NCI-H2171 (cell line): ENCODE measurements at places on chromosomes 5 and 9.

DNA sequence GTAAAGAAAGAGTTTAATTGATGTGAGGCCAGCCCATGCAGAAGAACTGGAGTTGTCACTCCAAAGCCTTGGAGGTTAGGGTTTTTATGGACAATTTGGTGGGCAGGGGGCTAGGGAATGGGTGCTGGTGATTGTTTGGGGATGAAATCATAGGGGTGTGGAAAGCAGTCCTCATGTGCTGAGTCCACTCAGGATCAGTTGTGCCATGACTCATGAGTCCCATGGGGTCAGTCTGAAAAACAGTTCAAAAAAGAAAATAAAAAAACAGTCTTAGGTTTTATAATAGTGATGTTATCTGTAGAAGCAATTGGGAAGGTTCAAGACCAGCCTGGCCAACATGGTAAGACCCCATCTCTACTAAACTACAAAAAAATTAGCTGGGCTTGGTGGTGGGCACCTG, 162.3 kb downstream of the KDM4C start:
- DNase-seq: no peak

DNA sequence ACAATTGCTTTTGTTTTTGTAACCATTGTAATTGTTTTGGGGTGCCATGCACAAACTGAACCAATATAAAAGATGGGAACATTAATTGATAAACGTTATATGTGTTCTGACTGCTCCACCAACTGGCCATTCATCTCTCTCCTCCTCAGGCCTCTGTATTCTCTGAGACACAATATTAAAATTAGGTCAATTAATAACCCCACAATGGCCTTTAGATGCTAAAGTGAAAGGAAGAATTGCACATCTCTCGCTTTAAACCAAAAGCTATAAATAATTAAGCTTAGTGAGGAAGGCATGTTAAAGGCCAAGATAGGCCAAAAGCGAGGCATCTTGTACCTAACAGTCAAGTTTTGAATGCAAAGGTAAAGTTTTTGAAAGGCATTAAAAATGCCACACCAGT, 448.4 kb upstream of the ITGA1 start:
- no peak for DNase-seq

DNA sequence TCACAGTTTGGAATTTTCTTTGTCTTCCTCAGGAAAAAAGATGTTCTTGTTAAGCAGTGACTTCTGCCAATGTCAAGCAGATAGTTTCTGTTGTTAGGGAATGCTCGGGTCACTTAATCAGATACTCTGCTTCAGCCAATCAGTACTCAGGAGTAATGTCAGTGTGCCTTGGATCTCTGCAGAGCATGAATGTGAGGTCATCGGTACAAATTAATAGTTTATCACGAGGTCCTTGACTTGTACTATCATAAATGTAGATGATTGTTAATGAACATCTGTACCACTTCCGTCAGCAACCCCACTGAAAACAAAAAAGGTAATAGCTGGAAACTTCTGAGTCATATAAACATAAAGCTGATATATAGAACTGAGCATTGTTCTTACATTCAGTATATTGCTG, 73.6 kb downstream of the FBXL7 start:
- no peak for DNase-seq

DNA sequence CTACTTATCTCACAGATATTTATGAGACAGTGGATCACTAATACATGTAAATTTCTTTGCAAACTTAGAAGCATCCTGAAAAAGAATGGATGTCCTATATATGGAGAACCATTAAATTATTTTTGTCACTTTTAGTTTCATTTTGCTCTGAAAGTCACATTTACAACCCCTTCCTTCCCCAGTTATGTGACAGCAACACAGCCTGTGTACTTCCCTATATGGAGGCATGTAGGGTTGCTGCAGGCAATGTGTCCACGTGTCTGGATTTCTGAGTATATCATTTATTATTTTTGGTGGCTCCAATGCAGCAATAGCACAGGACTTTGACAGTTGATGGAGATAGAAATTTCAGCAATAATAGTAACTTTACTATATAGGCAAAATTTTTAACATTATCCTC, 156.4 kb downstream of the ST8SIA4 start:
- DNase-seq: no peak

- DNase-seq: no peak
These were observed 69.0 kb downstream of the UGCG start for GRCh38 chr9:111965566-111966019.

DNA sequence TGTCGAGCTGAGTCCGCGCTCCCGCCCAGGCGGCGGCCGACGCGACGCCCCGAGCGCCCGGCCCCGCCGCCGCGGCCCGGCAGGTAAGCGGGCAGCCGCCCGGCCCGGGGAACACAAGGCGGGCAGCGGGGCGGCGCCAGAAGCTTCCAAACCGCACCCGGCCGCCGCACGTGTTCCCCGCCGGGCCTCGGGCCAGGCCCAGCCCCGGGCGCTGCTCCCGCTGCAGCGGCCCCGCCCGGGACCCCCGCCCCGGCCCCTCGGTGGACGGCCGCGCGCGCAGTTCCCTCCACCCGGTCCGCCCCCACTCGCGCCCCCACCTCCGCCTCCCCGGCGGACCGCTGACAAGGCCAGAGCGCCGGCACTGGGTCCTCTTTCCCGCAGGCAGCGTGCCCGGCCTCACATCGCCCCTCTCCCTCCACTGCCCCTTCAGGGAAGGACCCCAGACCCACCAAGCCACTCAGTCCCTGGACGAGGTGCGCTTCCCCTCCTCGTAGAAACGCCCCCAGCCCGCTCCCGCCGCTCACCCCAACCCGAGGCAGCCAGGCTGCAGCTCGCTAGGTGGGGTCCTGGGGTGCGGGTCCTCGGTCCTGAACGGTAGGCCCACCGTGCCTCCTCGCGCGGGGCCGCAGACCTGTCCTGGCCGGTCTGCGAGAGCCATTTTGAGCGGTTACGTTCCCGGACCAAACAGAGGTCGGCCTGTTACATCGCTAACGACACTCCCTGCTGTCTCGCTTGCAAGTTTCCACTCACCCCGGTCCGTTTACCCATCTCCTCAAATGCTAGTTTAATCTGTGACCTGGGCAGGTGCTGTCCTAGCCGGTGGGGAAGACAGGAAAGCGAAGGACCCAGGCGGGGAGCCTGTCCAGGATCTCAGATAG, 475 bp downstream of the WDR5 start:
- peak; percentile 19 for DNase-seq

GRCh38 chr5:179422908-179423481, 77.7 kb upstream of the ADAMTS2 start:
- no peak for DNase-seq

DNA sequence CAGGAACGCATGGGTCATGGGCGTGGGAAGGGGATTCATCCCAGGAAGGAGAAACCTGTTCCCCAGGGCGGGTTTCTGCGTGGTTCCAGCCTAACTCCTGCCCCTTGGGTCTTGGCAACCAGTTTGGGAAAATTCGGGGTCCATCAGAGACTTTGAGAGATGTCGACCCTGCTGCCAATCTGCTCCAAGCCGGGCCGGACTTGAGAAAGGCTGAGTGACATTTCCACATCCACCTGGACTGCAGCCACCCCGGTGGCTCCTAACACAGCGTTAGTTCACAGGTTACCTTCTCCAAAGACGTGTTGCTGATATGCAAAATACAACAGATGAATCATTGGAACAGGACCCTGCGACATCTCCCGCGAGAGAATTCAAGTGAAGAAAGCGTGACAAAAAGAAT, 627.2 kb downstream of the IRX1 start:
- no peak for DNase-seq

- peak; percentile 85 for DNase-seq
These were observed at the start of gene IDNK for GRCh38 chr9:83622939-83623678. Gene IDNK (plus strand): TSS chr9:83623143. CDS start chr9:83623172, 29 bp downstream.

DNA sequence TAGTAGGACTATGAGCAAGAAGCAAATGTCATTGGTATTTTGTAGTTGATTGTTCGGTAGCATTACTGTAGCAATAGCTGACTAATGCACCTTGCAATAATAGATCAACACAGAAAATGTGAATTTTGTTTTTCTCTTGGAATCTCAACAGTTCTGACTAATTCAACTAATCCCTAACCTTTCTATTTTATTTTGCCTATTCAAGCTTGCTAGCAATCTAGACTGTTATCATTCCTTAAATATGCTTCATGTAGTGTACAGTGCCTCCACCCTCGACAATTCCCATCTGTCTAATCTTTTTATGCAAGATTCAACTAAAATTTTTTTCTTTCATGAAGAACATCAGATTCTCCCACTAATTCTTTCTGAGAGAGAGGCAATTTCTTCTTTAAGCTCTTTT, 570.6 kb downstream of the PDE4D start:
- no peak for DNase-seq
